ENCODE measurements at places on chromosomes 7 and 10.
A peak's percentile ranks its signal among the peaks of the same experiment; 100 is the strongest.

DNA sequence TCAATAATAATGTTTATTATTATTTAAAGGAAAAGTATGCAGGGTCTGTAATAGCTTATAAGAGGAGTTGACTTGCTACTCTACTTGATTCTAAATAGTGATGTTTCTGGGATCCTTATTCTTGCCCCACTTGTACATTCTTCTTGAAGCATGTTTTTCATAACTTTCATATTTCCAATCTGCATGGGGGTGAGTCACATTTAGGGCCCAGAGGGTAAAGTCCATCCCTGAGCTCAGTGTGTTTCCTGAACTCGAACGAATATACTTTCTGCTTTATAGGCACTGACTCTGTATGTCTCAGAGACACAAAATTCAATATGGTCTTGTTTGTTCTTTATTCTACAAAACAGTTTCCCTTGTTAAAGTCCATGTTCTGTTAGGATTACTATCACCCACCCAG is 61.0 kb upstream of the SMIM30 start:
- no peak for DNase-seq

DNA sequence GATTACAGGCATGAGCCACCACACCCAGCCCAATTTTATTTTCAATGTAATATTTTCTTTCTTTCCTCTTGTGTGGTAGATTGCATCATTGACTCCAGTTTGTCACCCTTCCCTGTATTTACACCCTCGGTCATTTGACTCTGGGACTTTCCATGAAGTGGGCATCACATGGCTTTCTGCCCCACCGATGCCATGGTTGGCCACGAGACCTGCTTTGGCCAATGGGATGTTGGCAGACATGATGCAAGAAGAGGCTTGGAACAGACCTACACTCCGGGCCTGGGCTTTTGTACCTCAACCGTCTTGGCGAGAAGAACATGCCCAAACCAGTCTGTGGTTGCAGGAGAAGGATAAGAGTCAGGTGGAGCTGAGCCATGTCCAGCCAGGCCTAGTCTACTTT is 38.8 kb upstream of the CACUL1 start:
- no peak for DNase-seq

GRCh38 chr7:14521183-14521582 is 381.4 kb downstream of the DGKB start:
- no peak for DNase-seq

DNA sequence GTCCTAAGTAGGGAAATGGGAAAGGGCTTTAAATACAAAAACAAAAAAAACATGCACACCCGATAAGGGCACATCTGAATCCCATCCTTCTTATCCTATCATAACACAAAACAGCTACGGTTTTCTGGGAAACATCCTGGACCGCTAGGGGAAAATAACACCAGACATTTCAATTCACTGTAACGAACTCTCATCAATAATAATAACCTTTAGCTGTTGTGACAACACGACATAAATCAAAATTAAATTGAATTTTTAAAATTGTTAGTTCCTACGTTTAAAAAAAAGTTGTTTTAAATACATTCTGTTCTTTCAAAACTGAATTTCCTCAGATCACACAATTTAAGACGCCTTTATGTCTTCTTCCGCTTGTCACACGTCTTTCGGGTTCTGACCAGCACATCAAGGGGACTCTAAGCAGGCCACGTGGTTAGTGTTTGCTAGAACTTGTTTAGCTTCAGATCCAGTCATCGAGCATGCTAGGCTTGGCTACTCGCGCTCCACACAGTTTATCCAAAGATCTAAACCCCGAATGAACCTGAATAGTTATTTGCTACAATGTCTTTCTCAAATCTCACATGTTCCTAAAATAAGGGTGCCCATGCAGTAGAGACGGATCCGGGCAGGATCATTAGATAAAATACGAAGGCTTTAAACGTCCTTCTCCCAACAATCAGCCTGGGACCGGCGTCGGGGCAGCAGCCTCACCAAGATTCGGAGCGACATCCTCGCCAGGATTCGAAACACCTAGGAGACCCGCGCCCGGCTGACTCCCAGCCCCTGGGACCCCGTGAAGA is 839 bp downstream of the IKZF5 start:
- DNase-seq = peak; percentile 58

GRCh38 chr10:9262770-9263169 is 1208.3 kb downstream of the GATA3 start:
- no peak for DNase-seq

DNA sequence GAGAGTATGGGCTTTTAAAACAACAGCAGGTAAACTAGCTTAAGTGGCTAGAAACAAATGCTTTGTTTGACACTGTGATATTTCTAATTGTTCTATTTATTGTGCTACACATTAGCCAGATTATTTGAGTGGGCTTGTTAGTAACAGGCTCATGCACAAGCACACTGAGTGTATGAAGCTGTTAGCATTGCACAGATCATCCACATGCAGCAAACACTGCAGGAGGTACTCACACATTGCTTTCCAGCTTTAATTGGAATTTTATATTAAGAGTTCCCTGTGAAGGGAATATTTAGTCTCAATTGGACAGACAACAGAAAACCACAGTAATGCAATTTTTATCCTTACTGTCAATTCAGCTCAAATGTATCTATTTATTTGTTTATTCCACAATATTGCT is 92.9 kb upstream of the ZNF804B start:
- no peak for DNase-seq

- no peak for DNase-seq
Observed at GRCh38 chr7:2982831-2983230, 60.8 kb downstream of the CARD11 start.

DNA sequence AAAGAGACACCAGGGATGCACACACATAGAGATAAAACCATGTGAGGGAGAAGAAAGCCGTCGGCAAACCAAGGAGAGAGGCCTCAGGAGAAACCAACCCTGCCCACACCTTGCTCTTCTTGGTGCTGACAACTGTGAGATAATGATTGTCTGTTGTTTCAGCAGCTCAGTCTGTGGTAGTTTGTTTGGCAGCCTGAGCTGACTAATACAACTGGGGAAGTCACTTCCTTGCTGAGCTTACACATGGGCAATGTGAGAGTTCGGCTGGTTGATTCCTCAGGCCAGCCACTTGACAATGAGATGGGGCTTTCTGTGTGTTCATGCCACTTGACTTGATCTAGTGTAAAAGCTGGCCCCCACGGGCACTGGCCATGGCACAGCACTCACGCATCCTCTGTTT is 271.8 kb downstream of the ABCA13 start:
- no peak for DNase-seq

DNA sequence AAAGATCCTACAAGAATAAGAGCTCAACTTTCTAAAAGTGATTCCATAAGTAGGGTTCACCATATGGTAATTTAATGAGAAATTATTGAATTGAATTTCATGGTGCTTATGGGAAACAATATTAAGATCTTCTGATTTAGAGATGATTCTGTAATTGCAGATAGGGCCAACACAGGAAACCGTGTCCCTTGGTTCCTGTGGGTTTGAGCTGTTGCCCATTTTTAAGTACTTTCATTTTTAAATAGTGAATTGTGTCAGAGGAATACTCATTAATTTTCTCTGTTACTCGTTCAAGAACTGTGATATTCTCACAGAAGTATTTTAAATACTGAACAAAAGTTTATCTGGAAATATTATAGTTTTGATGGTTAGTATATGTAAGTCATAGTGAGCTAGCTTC is 129.2 kb downstream of the SRI start:
- DNase-seq = no peak

DNA sequence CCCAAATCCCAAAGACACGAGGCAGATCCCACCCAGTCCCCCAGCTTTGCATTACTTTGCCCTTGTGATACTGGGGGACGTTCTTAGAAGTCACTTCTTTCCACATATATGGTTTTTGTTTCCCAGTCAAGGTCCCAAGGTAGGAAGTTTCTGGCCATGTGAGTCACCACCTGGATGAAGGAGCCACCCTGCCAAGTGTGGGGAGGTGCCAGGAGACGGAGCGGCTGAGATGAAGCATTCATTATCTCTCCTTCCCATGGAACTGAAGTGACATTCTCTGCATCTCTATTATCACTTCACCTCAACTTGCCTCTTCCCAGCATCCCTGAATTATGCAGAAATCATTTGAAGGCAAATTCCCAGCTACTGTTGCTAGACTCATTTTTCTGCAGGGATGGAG is 136.2 kb upstream of the INSYN2A start:
- no peak for DNase-seq

DNA sequence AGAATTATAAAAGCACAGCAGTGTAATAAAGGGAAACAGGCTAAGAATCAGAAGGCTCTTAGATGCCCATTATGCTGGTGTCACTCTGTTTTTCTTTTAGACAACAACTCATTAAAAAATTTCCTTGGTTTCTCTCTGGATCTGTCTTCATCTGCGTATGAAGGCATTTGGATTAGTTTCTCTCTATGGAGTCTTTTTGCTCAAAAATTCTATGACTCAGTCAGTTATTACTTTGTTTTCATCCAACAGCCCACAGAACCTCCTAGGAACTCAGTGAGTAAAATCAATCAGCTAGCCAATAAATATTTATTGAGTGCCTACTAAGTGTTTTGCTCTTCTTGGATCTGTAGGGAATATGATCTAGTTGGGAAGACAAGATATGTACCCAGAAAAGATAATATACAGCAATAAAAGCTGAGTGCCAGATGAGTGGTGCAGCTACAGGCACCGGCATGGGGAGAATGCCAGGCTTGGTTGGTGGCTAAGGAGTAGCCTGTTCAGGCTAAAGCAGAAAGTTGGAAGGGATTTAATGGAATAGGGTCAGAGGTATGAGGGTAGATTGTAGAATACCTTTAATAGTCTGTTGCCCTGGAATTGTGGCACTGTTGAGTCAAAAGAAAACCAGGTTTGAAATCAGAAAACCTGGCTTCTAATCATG is 156.2 kb downstream of the LRRC4 start:
- DNase-seq = no peak

DNA sequence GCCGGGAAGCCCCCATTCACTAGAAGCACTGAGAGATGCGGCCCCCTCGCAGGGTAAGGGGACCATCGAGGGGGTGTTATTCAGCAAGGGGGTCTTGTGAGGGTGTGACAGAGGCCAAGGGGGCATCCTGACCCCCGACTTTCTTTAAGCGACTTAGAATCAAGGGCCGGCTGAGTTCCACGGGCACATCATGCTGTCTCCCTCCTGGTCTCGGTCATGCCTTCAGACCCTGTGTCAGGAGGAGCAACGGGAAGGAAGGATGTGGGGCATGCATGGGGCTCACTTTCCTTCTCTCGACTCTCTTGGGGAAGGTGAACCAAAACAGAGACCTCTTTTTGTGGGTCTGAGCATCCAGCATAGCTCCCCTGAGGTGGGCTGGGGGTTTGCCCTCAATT is 2.5 kb downstream of the ACSL5 start:
- DNase-seq = no peak

DNA sequence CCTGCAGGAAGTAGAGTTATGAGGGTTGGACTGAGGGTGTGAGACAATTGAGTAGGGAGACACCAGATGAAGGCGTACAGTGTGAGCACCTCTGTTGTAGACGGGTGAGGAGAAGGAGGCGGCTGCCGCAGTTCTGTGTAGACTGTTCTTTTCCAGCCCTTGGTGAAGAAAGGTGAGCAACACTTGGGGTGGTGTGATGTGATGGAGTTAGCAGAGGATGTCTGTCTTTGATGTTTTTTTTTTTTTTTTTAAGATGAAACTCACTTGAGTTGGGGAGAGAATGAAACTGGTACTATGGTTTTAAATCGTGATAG is 42.8 kb upstream of the RNF216 start:
- DNase-seq = no peak

GRCh38 chr7:85103962-85104361 is 82.9 kb downstream of the SEMA3D start:
- DNase-seq = no peak

GRCh38 chr10:67837541-67838314 is at the start of gene DNAJC12:
Gene DNAJC12, minus strand, starts transcription at chr10:67838188. Its CDS starts 177 bp downstream, at chr10:67838011.
- no peak for DNase-seq

DNA sequence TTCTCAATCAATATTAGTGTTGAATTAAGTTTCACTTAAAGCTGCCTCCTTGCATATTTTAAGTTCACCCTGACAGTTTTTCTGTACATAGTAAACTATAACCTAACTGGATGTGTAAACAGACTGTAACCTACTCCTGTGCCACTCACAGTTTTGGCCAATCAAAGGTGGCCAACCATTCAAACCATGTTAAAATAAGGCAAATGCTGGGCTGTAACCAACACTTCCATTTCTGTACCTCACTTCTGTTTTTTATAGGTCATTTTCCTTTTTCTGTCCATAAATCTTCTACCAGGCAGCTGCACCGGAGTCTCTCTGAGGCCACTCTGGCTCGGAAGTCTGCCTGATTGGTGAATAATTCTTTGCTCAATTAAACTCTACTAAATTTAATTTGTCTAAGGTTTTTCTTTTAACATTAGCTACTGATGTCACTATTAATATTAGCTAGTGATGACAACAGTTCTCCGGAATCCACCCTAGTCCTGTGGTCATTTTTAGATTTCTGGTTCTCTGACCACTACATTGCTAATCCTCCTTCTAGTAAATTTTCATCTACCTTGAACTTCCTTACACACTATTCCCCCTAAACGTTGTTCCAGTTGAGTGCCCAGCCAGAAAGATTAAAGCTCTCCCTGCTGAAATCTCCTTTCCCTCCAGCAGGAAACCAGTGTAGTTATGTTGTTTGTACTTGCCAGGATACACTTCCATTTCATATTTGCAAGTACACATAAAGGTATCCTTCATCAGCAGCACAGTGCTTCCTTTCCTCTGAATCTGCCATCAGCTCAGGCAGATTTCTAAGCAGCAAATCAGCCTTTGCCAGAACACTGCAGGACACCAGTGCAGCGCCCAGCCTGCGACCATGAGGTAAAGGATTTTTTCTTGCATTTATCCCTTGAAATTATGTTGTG is 18.6 kb upstream of the IFIT2 start:
- no peak for DNase-seq

DNA sequence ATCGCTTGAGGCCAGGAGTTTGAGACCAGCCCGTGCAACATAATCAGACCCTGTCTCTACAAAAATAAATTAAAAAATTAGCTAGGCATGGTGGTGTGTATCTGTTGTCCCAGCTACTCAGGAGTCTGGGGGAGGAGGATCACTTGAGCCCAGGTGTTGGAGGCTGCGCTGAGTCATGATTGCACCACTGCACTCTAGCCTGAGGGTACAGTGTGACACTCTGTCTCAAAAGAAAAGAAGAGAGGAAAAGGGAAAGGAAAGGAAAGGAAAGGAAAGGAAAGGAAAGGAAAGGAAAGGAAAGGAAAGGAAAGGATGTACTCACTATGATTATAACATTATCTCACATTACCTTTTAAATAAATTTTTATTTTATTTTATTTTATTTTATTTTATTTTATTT is 56.5 kb upstream of the MPP7 start:
- no peak for DNase-seq

DNA sequence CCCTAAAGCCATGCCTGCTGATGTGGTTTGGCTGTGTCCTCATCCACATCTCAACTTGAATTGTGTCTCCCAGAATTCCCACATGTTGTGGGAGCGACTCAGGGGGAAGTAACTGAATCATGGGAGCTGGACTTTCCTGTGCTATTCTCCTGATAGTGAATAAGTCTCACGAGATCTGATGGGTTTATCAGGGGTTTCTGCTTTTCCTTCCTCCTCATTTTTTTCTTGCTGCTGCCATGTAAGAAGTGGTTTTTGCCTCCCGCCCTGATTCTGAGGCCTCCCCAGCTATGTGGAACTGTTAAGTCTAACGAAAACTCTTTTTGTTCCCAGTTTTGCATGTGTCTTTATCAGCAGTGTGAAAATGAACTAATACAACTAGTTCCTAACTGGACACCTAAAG is 11.8 kb downstream of the MACROH2A2 start:
- DNase-seq = no peak

All from left lobe of liver (tissue), 2 donors.